ENCODE measurements at places on chromosomes 6 and 20.

- no peak for DNase-seq
Measured at GRCh38 chr20:19129976-19130612, 82.3 kb upstream of the SLC24A3 start.

GRCh38 chr6:40555092-40555491, 32.1 kb downstream of the LRFN2 start:
- no peak for DNase-seq

GRCh38 chr6:34358389-34358905, 34.0 kb downstream of the NUDT3 start:
- DNase-seq: no peak

- DNase-seq: no peak
Measured at GRCh38 chr6:1838604-1839213, 229.0 kb downstream of the FOXC1 start.

All from activated naive CD4-positive, alpha-beta T cell treated with anti-CD3 and anti-CD28 coated beads, Interleukin-2, amount 50 U/mL, for 16 hours (primary cell).